ENCODE measurements at places on chromosomes 1 and 21.

GRCh38 chr21:25385911-25386474 lies 221.3 kb downstream of the MRPL39 start:
- DNase-seq, result no peak

DNA sequence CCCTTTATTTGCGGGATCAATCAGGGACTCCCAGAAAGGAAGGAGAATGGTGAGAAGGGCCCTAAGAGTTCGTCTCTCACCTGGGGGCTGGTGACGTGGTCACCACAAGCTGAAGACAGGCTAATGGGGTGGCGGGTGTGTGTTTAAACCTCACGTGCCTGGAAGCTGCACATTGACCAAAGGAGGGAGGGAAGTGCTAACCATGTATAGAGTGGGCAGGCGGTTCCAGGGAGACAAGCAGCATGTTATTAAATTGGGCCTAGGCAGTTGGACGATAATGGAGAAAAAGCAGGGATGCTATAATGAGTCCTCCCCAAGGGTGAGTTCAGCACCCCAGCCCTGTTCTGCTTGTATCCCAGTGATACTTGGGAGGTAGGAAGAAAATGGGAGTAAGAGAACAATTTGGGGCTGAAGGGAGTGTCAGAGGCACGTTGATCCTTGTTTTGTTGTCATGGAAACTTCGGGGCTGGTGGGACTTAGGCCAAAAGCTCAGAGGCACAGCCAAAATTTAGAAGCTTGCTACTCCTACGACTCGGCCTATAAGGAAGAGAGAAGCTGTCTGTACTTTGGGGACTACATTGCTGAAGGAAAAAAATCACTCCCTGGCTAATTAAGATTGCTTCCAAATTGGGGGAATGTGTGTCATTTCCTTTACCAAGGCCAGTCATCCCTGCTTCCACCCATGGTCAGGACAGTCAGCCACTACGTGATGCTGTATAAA lies 33.2 kb upstream of the EPHA8 start:
- DNase-seq, result no peak

- DNase-seq, result no peak
These were observed 142.8 kb downstream of the ZZZ3 start for GRCh38 chr1:77539519-77540142.

DNA sequence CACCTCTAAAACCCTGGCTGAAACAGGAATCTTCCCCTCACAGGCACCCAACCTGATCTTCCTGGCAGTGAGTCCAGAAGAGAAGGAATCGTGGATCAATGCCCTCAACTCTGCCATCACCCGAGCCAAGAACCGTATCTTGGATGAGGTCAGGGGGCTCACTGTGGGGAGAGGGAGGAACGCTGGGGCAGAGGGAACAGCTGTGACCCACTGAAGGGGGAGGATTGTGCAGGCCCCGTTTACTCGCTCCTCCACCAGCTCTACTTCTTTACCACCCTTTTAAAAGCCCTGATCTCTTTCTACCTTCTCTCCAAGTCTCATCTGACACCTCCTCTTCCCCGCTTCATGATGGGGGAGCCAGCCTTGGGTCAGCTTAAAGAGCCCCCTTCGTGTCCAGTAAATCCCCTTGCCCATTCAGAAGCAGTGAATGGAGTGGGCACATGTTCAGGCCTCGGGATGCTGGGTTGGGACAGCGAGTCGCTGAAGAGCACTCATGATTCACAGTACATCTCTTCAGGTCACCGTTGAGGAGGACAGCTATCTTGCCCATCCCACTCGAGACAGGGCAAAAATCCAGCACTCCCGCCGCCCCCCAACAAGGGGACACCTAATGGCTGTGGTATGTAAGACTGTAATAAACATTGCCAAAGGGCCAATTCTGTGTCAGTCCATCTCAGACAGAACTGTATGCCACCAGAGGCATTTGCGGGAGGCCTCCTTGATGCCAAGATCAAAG lies 7.3 kb downstream of the PLEKHO1 start:
- no peak for DNase-seq

DNA sequence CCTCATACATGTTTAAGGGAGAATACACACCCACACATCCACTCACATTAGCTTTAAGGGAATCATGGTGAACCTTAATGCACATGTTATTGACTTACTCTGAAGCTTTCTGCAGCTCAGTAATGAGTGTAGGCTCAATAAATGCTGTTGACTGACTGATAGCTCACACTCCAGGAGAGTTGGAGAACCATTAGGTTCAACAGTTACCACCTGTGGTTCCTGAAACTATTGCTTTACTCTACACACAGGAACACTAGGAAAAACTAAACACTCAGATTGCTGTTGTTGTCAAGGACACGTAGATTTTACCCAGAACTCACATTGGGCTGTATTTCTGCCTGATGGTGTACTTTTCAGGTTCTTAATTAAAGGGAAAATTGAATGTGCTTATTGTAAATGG lies 37.3 kb downstream of the ZC3H11B start:
- DNase-seq, result no peak

DNA sequence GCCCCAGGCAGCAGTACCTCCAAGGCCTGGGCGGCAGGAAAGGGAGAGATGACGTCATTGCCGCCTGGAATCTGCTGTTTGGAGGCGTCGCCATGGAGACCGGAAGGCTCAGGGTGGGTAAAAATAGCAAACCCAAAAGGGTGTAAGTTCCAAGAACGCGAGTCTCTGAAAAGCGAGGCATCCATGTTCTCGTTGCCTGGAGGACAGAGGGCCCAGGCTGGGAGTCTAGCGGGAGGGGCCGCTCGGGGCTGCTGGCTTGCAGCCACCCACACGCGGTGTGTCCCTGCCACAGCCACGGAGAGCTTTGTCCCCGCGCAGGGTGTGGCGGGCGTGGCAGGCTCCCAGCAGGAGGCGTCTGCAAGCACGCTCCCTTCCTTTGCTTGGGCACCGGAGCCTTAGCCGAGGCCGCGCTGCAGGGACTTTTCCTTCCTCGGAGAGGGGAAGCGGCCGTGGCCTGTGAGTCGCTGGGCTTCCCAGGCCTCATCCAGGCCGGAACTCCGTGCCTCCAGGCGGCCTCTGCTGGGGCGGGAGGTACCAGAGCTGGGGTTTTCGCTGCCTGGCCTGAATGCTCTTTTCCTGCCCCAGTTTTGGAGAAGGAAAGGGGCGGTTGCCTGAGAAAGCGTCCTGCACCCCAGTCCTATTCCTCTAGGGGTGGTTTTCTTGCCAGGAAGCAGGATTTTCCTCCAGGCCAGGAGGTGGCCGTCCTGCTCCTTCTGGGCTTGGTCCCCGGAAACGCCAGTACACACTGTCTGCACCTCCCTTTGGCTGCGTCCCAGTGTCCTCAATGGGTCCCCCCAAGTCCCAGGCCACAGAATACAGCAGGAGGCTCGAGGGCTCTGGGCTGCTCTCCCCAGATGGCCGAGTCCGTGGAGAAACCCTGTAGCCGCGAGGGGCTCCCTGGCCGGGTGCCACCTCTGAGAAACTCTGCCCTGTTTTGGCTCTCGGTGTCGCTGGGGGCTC lies 15.3 kb upstream of the SKI start:
- no peak for DNase-seq

DNA sequence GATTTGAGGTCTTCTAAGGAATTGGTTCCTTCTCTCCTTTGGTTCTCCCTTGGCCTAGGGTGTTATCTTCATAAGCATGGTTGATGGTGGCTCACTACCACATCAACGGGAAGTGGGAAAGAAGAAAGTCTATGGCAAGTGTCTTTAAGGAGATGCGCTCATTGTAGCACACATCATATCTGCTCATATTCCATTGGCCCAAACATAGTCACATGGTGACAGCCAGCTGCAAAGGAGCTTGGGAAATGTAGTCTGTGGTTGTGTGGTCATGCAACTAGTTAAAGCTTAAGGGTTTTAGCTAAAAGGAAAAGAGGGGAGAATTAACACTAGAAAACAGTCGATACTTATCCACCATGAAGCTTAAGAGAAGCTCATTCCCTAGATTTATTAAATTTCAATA lies 11.4 kb upstream of the MRPS6 start:
- DNase-seq, result no peak

DNA sequence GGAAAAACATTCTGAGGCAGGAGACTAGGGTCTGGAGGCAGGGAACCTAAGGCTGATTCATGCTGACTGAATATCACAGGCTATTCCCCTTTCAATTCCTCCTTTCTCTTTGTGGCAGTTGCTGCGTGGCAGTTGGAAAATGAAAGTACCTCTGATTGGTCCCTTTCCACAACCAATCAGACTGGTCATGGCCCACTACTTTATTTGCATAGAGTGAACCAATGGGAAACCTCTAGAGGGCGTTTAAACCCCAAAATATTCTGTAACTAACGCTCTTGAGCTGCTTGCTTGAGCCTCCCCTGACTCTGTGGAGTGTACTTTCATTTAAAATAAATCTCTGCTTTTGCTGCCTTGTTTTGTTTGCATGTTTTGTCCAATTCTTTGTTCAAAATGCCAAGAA lies 27.7 kb upstream of the VN1R5 start:
- DNase-seq, result no peak

- no peak for DNase-seq
These were observed 225.3 kb downstream of the SPATA17 start for GRCh38 chr1:217856342-217857034.

GRCh38 chr21:36032647-36033406 lies 27.5 kb downstream of the SETD4 start:
- no peak for DNase-seq

- DNase-seq, result no peak
These were observed 10.2 kb upstream of the PLXNA2 start for GRCh38 chr1:208254376-208254775.

- no peak for DNase-seq
These were observed 548.2 kb upstream of the ADGRL4 start for GRCh38 chr1:79554688-79555087.

- DNase-seq, result no peak
These were observed 133.9 kb upstream of the KCTD3 start for GRCh38 chr1:215433237-215433636.

DNA sequence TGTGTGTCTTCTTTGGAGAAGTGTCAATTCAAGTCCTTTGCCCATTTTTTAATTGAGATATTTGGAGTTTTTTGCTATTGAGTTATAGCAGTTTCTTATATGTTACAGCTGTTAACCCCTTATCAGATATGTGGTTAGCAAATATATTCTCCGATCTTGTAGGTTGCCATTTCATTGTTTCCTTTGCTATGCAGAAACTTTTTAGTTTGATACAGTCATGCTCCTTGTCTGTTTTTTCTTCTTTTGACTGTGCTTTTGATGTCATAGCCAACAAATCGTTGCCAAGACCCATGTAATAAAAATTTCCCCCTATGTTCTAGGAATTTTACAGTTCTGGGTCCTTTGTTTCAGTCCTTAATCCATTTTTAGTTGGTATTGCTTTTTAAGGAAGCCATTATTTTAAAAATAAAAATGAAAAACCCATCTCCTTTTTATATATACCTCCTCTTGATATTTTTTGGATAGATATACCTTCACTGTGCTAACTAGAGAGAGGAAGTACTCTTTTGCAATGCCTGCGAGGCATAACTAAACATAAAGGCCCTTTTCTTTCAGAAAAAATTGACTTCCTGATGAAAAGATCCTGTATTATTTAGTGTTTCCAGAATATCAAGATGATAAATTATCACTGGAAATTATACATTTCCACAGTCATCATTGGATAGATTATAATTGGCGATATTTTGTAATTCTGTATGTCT lies 127.8 kb downstream of the HS2ST1 start:
- DNase-seq, result no peak

DNA sequence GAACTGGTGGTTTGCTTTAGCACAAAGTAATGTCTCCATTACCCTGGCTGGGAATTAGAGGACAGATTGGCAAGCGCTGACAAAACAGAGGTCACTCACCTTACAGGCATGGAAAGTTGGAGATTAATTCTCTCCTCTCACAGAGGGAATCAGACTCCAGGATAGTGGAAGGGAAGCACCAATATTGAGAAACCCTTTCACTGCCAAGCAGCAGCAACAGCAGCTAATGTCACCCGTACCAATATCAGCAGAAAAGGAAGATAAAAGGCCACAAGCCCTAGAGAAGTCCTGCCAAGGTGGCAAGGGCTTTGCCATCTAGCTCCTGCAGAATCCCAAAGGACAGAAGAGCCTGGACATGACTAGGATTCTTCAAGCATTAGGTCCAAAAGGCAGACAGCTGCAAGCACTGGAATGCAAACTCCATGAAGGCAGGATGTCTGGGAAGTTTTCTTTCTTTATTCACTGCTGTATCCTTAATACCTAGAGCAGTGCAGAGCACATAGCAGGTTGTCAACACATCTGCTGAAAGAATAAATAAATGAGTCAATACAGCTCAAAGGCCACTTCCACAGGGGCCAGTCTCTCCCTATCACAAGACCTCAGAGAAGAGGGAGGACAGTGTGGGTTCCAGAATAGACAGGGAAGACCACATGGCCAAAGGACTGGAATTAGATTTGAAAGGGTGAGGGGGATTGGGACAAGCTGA lies 57.2 kb downstream of the ERI3 start:
- DNase-seq, result no peak

DNA sequence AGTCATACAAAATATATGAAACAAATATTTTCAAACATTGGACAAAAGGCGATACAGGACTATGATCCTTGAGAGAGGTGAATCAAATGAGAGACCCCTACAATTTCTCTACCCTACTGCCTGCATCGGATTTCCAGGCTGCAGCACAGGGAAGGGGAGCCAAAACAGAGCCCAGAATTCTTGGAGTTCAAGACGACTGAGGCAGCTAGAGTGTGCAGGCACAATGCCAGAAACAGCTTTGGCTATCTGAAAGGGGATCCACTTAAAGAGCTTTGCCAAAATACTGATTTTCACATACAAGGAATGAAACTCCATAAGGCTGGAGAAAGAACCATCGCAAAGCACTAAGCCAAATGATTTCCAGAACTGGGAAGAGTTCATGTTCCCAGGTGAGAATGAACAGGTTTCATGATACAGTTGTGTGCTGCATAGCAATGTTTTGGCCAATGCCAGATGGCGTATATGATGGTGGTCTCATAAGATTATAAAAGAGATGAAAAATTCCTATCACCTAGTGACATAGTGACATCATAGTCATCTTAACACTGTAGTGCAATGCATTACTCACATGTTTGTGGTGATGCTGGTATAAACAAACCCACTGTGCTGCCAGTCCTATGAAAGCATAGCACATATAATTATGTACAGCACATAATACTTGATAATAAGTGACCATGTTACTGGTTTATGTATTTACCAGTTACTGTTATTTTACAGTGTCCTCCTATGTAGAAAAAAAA lies 77.5 kb downstream of the KCND3 start:
- no peak for DNase-seq

DNA sequence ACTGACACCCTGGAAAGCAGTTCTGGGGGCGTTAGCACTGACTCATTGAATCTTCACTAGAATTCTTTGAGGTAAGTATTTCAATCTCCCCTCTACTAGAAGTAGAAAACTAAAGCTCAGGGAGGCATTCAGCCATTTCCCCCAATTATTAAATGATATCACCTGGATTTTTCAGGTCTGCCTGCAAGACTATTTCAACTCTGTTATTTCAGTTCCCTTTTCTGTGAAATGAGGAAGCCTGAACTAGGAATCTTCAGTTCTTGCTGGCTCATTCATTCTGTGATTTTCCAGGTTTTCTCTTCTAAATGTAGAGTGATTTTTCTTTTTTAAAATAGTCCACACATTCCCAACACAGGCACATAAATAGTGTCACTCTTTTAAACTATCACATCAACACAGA lies 337.0 kb upstream of the NR5A2 start:
- no peak for DNase-seq

DNA sequence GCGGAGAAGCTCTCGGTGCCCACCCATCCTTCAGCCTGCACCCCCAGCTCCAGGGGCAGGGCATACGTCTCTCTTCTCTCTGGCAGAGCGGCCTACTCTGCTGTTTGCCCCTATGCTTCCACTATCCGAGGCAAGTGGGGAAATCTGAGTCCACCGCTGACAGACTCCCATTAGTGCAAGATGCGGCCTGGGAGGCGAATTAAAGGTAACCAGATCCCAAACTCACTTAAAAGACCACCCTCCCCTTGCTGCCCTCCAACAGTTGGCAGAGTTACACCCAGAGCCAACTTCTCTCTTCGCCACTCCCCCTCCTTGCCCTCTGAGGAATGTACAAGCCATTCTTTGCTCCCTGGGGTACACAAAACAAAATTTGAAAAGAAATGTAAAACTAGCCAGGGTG lies 6.4 kb downstream of the FOXD3 start:
- DNase-seq, result no peak
